ENCODE measurements at places on chromosomes 3 and 15. TPM values are rescaled to one million over a fixed set of nuclear protein-coding genes. Genes with fewer than 3 reads are reported as not detected.

DNA sequence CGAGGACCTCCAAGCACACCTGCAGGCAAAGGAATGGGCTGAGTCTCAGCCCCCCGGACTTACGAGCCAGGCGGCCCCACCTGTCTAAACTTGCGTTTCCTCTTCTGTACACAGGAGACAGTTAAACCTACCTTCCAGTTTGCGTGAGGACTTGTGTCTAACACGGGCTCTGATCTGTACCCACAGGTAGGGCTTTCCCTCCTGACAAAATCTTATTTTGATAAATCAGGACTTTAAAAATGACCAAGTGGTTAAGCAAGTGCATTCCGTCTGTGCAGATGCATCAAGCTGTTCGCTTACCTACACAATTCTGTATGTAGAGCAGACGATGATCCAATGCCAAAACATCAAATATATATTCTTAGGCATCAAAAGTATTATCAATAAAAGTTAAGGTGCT is 238.0 kb downstream of the XXYLT1 start:
- DNase-seq = no peak

GRCh38 chr3:110123946-110124345 is 786.6 kb upstream of the DPPA4 start:
- DNase-seq = no peak

DNA sequence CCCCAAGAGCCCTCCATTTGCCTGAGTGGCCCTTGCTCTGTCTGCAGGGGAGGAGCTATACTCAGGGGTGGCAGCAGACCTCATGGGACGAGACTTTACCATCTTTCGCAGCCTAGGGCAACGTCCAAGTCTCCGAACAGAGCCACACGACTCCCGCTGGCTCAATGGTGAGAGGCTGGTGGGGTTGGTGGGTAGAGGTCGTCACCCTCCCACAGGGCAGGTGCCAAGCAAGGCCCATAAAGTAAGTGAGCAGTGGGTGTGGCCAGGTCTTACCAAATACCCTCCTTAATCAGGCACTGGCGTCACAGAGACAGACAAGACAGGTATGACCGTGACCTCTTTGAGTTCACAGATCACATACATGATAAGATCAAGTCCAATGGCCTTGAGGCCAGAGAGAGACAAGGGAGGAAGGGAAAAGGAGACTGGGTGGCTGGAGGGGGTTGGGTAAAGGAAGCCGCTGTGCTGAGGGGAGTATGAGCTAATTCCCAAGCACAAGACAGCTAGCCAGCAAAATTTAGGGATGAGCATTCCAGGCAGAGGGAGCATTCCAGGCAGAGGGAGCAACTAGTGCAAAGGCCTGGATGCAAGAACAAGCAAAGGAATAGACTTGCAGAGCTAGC is 2.5 kb downstream of the SEMA3B start:
- no peak for DNase-seq

DNA sequence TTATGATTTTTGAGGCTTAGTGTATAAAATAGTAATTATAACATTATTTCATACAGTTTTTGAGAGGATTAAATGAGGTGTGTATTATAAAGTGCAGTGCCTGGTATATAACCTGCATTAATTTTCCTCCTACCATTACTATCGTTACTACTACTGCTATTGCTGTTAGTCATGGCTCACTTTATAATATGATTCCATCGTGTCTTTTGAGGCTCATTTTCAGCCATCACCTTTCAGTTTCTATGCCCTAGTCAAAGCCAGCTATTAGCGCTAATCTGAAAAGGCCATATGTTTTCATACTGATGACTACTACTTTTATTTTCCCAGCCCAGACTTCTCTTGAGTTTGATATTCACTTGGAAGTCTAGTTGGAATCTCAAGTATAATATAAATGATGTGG is 5.5 kb downstream of the MEF2A start:
- DNase-seq = no peak

DNA sequence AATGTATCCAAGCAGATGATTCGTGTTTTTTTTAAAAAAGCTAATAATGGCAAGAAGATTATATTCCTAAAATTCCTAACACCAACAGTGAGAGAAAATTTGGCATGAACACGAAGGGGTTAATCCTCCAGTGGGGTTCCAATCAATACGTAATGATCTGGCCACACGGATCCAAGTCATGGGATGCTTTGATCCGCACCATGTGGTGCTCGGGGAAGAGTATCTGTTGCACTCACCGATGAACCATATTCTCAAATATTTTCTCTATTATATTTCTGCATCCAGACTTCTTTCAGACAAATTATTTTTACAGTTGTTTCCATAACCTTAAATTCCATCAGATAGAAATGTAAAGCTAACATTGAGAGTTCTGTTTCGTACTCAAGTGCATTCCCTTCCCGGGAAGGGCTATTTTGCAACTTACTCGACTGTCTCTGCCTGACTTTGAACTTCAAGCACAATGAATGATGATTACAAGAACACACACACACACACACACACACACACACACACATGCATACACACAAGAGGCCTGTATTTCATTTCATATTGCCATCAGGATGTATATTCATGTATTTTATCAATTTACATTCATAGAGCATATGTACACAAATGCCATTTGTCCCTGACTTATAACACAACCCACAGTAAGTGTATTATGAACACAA is 567.2 kb downstream of the FOXP1 start:
- no peak for DNase-seq

- no peak for DNase-seq
Observed at GRCh38 chr3:189307963-189308362, 136.2 kb downstream of the TPRG1 start.

DNA sequence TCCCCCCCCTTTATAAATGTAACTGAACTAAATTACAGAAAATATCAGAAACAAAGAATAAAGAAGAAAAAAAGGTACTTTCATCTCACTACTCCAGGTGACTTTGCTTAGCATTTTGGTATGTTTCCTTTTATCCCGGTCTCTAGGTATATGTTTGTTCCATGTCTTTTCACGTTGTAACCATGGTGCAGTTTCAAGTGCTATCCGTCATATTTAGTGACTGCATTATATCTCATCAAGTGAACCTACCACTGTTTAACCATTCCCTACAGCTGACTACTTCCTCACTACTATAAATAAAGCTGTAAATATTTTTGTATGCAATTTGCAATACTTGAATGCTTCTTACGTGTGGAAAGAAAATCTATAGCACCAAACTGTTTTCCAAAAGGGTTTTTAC is 2.2 kb downstream of the BTBD1 start:
- no peak for DNase-seq

DNA sequence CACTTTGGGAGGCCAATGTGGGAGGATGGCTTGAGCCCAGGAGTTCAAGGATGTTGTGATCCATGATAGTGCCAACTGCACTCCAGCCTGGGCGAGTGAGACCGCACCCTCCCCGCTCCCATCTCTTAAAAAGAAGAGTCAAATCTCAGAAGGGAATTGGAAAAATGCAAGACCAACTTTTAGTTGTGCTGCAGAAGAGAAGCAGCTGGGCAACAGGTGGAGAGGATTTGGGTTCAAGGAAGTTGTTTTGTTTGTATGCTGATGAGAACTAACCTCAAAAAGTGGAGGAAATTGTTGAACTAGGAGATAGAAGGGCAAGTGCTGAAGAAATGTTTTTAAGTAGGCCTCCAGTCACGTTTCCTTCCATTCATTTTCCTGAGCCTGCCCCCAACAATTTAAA is 12.8 kb upstream of the PDCD7 start:
- no peak for DNase-seq

DNA sequence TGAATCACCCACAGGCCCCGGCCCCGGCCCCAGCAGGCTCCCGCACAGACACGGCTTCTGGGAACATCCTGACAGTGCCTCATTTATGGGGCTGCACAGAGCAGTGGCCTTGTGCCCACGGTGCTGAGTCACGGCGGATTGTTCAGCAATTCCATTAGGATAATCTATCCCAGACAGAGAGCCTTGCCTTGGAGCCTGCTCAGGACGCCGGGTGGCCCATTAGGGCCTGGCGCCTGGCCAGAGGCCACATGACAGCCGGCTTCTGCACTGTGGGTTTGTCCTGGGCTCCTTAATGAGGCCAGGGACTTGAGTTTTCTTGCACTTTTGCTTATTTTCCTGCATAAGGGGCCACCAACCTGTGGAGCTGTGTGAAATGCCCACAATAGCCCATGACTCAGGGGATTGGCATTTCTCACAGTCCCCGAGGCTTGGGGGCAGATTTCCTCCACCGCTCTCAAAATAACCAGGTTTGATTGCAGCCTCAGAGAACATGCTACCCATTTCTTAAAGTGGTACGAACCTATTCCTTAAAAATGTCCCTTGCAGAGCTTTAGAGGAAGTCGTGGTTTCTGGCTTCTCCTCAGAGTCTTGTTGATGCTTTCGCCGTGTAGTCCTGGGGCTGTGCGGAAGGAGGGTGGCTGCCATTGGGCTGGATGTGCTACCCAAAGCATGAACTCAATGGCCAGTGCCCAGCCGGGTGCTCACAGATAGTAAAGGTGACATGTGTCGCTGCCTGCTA is 19.0 kb downstream of the SYNM start:
- DNase-seq = peak; percentile 78

DNA sequence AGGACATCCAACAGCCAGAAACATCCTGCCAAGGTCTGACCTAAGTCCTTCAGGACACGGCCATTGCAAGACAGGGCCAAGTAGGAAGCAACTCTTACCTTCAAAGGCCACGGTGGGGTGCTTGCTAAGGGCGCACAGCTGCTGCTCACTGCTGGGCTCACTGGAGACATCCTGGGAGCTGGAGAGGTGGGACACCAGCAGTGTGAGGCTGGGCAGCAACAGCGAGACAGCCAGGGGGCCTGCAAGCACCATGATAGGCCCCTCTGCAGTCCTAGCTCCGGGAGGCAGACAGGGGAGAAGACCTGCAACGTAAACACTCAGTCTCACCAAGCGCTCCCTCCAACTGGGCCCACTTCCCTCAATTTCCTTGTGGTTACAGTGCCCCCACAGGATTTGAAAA is 79.2 kb downstream of the SEMA5B start:
- no peak for DNase-seq

The HEMK1 gene
- total RNA-seq = 28.8 TPM

The KCNMB2 gene
- total RNA-seq = 9.5 TPM

The GP9 gene
- not detected for total RNA-seq

The CXCR6 gene
- 0.80 TPM for total RNA-seq

The KLHL40 gene
- not detected for total RNA-seq

Data from ovary (tissue), 10 donors.